Myometrial cell (primary cell): ENCODE measurements at places on chromosomes 1 and 21. TPM values are rescaled to one million over a fixed set of nuclear protein-coding genes. Genes with fewer than 3 reads are reported as not detected.

The ORC1 gene
- 5.8 and 6.2 TPM in 2 replicates for total RNA-seq

The PLA2G2A gene
- total RNA-seq = not detected in 2 replicates

The IL20 gene
- total RNA-seq = not detected in 2 replicates

The ZBTB8B gene
- total RNA-seq = not detected in 2 replicates

The CTTNBP2NL gene
- 13.0 and 17.5 TPM in 2 replicates for total RNA-seq
